Epithelial cell of proximal tubule (primary cell): ENCODE measurements at places on chromosomes 6 and 20.

DNA sequence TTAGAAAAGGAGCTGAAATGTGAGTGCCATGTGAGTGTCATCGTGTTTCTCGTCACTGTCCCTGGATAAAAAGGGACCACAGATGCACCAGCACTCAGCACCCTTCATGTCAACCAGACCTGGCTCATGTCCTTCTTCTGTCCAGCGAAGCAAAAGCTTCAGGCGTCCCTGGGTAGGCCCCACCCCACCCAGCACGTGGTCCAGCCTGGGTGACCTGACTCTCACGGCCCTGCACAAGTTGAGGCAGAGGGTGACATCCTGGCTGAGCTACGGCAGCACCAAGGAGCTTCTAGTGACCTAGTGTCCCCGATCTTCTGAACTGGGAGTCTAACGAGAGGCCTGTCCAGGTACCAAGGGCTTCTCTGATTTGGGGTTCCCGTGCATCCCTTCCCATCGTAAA is 37.8 kb downstream of the PSMG4 start:
- DNase-seq, result no peak

DNA sequence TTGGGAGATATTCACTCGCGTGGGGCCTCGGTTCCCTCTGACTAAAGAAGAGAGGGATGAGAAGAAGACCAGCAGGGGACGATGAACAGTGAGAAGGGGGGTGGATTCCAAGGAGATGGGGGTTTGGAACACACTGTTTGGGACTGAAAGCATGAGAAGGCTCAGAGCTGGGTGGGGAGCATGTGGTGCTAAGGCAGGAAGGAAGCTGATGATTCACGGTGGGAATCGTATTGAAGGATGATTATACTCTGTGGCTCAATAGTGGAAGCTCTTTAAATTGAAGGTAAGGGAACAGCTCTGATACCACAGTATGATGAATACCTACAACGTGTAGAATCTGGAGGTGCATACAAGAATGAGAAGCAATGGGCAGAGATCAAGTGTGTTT is 117.5 kb upstream of the KCNK16 start:
- DNase-seq, result no peak

GRCh38 chr6:7145885-7146828 is 38.4 kb downstream of the RREB1 start:
- DNase-seq, result no peak

- DNase-seq, result peak; percentile 90
Measured at GRCh38 chr20:11267131-11267761, 593.4 kb upstream of the JAG1 start.

- no peak for DNase-seq
Measured at GRCh38 chr20:3896302-3896701, 7.1 kb downstream of the PANK2 start.

DNA sequence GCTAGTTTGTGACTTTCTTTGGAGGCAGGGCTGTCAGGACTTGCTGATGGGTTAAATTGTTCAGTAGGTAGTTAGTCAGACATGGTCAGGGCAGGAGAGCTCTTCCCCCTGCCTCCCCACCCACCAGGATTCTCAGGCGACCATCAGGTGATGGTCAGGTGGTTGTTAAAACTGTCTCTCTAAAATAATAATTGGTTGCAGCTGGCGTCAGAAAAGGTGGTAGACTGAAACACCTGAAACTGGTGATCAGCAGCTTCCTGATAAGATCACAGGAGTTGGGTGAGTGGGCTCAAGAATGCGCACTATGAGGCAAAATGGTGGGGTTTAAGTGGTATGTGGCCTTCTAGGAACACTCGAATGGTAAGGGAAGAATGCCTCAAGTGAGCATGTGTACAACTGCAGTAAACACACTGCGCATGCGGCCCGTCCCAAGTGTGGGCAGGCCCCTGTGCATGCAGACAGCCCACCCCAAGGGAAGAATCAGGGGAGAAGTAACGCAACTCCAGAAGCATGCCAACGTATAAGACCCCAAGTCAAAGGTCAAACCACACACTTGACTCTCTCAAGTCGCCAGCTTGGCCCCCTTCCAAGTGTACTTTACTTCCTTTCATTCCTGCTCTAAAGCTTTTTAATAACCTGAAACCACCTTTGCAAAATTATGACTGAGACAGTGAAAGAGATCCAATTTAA is 7.9 kb upstream of the BLCAP start:
- DNase-seq, result no peak

DNA sequence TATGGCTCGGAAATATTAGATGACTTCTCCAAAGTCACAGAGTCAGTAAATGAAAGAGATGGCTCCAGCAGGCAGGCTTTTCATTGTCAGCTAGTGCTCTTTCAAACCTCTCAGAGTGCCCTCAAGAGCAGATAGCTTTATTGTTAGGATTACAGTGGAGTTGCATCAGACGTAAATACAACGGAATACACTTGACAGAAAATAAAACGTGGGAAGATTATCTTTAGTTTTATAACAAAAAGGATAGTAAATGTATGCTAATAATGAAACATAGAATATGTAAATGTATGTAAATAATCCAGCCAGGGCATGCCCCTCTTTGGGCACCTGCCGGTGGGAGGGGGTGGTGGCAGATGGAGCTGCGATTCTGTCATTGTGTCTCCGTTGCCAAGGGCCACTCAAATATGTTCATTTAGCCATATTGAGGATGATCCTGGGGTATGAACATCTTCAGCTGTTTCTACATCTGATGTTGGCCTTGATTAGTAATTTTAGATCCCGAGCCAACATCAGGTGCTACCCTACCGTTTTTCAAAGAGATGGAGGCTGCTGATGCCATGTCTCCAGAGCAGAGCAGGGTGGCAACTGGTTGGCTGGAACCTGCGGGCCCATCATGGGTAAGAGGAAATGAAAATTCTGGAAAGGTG is 358.3 kb upstream of the SULF2 start:
- no peak for DNase-seq

DNA sequence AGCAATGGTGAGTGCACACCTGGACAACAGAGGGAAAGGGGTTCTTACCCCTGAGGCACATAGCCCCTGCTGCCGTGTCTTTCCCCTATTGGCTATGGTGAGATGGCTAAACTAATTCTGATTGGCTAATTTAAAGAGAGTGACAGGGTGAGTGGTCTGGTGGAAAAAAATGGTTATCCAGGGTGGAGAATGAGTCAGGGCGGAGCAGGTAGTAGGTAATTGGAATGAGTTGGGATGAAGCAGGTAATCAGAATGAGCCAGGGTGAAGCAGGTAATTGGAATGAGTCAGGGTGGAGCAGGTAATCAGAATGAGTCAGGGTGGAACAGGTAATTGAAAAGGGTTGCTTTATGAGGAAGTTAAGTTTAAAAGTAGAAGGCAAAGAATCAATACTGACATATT is 200.3 kb downstream of the EYA4 start:
- DNase-seq, result no peak

DNA sequence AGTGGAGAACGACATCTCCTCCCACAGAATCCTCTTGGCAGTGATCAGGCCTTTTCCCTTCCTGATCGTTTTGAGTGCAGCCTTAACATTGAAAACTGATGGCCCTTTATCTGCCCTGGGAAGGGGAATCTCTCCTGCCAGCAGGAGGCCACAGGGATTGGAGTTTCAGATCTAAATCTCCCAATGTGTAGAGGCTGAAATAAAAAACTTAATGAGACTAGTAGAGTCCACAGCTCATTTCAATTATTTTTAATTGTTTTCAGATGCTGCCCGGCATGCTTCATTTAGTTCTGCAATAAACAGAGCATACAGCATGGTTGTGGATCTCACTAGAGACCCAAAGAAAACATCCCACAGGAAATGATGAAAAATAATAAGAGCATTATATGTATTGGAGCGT is 662.2 kb upstream of the HS3ST5 start:
- DNase-seq, result no peak

GRCh38 chr6:21133901-21134300 is 459.6 kb upstream of the SOX4 start:
- DNase-seq, result no peak

- no peak for DNase-seq
Measured at GRCh38 chr20:16004108-16004854, 569.0 kb downstream of the KIF16B start.

GRCh38 chr20:40667503-40667902 is 21.5 kb downstream of the MAFB start:
- DNase-seq, result no peak

GRCh38 chr6:139482287-139482686 is 107.8 kb upstream of the CITED2 start:
- DNase-seq, result no peak

DNA sequence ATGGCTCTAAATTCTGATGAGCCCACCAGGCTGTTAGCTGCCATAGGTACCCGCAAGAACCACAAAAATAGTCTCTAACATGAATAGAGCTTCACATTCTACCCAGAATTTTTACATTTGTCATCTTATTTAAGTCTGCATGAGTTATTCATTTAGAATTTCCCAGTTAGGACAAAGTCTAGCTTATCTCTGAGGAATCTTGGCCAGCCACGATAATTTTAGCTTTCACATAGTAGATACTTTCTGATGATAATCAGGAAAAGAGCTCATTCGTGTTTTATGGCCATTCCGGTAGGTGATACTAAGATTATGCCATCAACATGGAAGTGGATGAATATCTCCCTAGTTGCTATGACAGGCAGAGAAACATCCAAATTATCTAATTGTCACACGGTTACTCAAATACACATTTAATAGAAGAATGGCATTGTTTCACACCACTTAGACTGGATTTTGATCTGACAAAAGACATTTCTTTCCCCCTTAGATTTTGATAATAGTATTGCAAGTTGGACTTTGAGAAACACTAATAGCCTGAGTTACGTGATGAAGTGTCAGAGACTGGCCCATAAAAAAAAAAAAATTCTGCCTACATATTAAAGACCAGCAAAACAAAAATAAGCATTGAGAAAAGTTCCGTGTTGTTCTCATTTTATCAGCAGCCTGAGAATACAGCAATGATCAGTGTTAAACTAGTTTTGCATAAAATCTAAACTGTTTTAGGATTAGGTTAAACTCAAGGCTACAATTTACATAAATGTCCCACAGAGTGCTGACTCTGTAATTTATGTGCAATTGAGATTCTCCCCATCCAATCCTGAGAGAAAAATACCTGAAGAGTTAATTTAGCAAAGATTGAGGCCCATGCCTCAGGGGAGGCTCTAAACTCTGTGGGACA is 397.5 kb upstream of the ARID1B start:
- no peak for DNase-seq

DNA sequence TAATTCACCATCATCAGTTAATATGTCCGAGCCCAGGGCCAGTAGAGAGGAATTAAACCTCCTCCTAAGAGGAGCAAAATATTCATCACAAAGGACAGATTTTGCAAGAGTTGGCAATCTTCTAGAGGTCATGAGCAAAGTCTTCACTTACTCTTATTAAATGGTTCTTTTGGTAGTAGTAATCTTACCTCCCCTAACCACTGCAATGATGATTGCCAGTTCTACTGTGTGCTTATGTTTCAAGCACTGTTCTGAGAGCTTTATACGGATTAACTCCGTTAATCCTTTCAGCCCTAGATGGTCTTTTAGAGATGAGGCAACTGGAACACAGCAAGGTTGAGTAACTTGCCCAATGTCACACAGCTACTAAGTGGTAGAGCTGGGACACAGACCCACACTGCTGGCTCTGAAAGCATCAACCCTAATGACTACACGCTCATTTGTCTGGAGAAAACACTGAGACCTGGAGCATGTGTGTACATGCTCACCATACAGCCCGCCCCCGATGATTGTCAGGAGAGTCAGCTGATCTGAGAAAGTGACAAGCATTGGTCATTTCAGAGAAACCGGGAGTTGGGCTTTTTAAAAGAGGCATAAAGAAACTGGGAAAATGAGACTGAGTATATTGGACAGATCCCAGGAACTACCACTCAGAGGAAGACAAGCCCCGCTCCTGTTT is 276.0 kb downstream of the NRN1 start:
- DNase-seq, result no peak

- no peak for DNase-seq
Measured at GRCh38 chr6:38725414-38726183, 10.5 kb downstream of the DNAH8 start.

- DNase-seq, result no peak
Measured at GRCh38 chr6:92906385-92906784, 513.0 kb downstream of the EPHA7 start.

- no peak for DNase-seq
Measured at GRCh38 chr20:56835829-56836550, 206.9 kb downstream of the TFAP2C start.

DNA sequence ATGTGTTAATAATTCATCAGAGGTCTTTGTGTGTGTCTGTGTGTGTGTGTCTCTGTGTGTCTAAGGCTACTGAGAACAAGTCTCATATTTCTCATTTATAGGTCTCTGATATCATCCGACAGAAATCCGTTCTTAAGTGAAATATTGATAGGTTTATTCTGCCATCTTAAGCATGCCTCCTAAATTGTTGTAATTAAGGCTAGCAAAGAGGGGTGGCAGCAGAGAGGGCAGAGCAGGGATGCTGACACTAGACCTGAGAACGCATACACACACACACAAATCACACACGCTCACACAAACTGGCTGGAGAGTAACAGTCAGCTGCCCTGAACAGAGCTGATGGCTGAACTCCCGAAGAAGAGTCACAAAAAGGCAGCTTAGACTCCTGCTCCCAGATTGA is 84.9 kb upstream of the LRFN2 start:
- DNase-seq, result no peak

- DNase-seq, result no peak
Measured at GRCh38 chr20:36479938-36480337, 61.4 kb upstream of the MYL9 start.

DNA sequence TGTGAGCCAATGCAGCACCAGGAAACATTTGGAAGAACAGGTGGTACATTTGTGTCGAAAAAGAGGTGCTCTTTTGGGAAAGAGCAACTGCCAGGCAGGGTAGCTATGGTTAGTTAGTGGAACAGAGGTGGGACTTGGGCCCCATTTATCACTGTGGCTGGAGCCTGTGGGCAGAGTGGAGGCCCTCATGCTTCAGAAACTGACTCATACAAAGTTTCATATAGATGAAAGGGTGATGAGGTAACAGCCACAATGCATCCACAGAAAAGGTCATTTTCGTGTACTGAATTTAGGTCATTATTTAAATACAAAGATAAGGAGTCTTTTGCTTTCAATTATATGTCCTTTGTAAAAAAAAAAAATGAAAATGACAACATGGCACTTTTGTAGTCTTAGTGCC is 76.4 kb upstream of the HS3ST5 start:
- no peak for DNase-seq

DNA sequence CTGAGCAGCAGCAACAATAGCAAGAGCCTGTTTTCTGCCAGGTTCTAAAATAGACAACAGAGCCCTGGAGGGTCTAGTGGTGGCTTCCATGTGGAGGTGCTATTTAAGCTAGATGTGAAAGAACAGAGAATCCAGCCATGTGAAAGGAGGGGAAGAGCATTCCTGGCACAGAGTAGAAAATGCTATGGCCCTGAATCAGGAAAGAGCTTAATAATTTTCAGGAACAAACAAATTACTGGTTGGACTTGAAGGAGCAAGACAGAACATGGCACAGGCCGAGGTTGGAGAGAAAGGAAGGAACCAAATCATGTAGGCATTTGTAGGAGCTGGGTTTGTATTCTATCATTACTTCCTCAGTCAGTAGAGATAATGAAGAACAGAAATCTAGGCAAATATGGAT is 98.3 kb downstream of the AIG1 start:
- DNase-seq, result no peak

- peak; percentile 1 for DNase-seq
Measured at GRCh38 chr6:87029711-87030314, 65.1 kb downstream of the CGA start.
